ENCODE measurements at places on chromosomes 12 and 14.
A peak's percentile ranks its signal among the peaks of the same experiment; 100 is the strongest.

GRCh38 chr12:119178544-119179334 lies at the start of gene HSPB8:
TSS of gene HSPB8 (plus strand) at chr12:119178931. CDS start at chr12:119179313, 382 bp downstream.
- DNase-seq = no peak

DNA sequence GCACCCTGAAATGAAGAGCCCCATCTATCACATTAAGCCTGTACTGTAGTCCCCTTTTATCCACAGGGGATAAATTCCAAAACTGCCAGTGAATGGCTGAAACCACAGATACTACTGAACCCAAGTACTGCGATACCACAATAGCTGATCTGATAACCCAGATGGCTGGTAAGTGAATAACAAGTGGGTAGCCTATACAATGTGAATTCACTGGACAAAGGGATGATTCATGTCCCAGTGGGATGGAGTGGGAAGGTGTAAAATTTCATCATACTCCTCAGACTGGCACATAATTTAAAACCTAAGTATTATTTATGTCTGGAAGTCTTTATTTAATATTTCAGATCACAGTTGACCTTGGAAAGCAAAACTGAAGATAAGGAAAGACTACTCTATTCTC lies 201.3 kb downstream of the GPHN start:
- DNase-seq = no peak

DNA sequence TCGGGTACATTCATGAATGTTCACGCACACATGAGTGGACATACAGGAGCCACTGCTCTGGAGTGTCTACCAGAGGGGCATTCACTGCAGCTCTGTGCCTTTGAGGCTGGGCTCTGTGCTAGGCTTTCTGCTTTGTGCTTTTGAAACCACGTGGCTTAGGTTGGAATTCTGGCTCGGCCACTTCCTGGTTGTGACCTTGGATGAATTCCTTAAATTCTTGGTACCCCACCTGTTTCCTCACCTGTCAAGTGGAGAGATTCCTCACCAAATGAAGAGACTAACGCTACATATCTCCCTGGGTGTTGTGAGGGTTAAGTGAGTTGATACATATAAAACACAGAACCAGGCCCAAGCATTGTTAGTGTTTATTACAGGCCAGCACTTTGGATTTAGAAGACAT lies 842.8 kb downstream of the VRK1 start:
- no peak for DNase-seq

DNA sequence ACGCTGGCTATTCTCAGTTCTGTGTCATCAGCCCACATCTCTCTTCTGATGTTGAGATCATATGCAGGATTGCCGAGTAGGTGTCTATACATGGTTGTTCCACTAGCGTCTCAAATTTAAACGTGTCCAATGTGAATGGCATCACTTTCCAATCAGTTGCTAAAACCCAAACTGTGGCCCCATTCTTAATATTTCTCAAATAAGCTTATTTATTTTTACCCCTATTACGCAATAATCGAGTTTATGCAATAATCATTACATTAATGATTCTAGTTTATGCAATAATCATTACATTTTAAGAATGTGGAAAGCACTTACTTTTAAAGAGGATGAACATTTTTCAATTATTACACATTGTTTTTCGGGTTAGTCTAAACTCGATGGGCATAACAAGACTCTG lies 47.8 kb downstream of the ACSS3 start:
- no peak for DNase-seq

DNA sequence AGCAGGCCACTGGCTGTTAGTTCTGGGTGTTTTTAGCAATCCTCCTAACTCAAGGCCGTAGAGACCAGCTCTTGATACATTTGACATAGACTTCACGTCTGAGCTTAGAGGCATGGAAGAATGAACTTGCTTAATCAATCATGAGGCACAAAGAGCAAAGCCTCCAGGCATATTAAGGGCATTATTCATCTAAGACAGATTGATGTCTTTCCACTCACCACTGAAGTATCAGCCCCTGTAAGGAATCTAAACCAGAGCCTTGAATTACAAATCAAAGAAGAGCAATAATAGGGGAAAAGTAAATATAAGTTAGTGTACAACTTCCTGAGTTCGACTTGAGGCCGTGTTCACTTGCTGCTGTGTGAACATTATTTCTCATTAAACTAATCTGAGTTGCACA lies 1470.7 kb downstream of the AACS start:
- DNase-seq = no peak

DNA sequence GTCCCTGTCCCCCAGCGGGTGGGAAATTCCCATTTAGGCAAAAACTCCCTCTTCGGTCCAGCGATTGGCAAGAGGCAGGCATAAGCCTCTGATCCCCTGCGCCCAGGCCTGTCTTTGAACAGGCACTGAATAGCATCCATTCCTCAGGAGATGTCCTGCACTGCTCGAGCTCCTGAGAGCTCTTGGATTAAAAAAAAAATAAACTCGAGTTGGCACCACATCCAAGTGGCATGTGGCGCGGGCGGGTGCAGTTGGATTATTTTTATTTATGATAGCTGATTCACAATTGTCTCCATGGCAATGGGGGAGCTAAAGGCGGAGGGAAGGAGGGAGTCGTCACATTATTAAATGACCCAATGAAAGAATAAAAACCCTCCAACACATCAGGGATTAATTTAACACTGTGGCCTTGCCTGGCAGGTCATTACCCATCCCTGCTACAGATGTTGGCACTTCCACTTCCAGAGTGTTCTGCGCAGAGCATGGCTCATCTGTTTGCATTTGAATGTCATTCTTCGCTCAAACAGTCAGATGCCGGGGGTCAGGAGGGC lies 207.2 kb downstream of the AACS start:
- DNase-seq = no peak

DNA sequence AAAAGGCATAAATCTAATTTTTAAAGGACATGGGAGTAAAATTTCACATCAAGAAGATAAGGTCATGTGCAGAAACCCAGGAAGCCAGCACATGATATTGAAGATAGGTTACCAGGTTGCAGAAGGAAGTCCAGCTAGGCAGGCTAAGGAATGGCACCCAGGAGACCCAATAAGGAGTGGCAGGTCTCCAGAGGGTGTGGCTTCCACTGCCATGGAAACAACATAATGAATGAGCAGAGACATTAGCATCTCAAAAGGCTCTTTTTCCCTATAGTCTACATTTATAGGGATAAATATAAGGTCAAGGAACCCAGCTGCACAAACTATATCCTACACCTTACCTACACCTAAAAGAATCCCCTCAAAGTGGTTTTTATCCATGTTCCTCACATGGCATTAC lies 275.9 kb downstream of the RPS29 start:
- DNase-seq = no peak

DNA sequence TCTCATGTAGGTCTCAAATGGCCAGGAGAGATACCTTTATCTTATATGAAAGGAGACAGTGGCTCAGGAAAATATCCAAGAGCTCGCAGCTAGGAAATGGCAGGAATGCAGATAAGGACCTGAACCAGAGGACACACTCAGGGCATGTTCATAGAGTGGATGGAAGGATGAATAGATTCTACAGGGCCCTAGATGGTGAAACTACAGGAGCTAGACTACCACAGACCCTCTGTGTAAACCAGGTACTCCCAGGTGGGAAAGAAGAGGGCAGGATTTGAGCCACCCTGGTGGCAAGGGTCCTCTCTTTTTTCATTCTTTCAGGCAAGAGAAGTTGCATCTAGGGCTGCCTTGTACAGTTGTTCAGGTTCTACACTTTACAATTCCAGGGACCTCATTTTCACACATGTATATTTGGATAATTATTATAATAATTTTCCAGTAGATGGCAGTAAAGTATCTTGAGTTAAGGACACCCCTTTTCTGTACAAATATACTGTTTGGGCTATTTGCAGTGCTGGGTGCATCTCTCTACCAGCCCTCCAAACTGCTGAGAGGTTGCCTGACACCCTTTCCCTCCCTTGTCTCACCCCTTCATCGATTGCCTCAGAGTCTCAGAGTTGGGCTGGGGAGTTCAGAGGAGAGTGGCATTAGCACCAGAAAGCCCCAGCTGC lies 10.5 kb upstream of the ZDHHC22 start:
- peak; percentile 22 for DNase-seq

DNA sequence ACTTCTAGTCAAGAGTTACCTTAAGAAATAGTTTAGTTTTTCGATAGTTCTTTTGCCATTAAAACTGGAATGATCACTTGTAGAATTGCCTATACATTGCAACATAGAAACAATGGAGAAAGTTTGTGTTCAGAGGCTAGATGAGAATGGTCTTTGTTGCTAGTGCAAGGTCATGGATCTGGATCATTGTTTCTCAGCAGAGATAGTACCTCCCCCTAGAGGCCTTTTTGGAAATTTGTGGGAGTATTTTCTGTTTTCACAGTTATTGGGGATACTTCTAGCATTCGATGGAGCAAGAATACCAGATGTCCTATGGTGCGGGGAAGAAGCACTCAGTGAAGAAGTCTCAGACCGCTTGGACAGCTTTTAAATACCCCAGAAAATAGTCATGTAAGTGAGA lies 138.8 kb upstream of the HMGA2 start:
- DNase-seq = no peak

GRCh38 chr14:37036669-37037341 lies 135.6 kb downstream of the SLC25A21 start:
- no peak for DNase-seq

- DNase-seq = no peak
Measured at GRCh38 chr14:96271421-96271762, 15.4 kb downstream of the BDKRB1 start.

- DNase-seq = no peak
Measured at GRCh38 chr12:12180575-12180974, 86.3 kb downstream of the LRP6 start.

DNA sequence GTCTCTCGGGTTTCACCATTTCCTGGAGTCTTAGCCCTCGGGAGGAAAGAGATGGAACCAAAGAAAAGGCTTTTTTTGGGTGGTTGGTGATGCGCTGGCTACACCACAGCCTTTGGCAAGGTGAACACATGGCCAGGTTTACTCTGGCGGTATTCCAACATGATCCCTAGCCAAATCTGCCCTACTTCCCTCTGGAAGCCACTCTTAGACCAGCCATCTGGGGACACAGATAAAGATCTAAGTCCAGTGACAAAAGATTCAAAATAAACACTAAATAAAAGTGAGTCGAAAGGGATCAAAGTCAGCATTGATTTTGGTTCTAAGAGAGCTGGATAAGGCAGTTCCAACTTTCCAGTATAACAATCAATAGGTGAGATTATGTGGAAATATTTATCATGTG lies 694.5 kb downstream of the VRK1 start:
- no peak for DNase-seq

- peak; percentile 4 for DNase-seq
Measured at GRCh38 chr12:108939594-108939993, 59.7 kb downstream of the DAO start.

DNA sequence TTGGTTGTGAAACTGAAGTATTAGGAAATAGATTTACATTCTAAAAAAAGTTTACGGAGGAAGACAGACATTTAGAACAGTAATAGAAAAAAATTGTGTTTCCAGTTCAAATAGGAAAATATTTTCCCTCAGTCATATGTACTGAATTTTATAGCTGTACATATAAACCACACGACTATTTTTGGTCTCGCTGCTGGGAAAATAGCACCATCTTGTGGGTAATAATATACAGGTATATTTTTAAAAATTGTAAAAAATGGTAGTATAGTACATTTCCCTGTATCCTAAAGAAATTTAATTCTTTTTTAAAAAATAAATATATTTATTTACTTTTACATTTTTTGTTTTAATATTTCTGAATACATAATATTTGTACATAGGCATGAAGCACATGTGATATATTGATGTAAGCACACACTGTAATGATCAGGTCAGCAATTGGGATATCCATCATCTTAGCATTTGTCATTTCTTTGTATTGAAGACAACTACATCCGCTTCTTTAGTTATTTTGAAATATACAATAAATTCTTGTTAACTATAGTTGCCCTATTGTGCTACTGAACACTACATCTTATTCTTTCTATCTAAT lies 168.6 kb downstream of the ALX1 start:
- no peak for DNase-seq

GRCh38 chr14:31429791-31430190 lies 9.4 kb upstream of the HEATR5A start:
- no peak for DNase-seq

- DNase-seq = no peak
Measured at GRCh38 chr12:39638840-39639239, 19.2 kb upstream of the ABCD2 start.

GRCh38 chr14:91374287-91374878 lies 43.2 kb downstream of the CCDC88C start:
- DNase-seq = no peak

GRCh38 chr12:6919588-6919987 lies 5.2 kb downstream of the ENO2 start:
- DNase-seq = no peak

DNA sequence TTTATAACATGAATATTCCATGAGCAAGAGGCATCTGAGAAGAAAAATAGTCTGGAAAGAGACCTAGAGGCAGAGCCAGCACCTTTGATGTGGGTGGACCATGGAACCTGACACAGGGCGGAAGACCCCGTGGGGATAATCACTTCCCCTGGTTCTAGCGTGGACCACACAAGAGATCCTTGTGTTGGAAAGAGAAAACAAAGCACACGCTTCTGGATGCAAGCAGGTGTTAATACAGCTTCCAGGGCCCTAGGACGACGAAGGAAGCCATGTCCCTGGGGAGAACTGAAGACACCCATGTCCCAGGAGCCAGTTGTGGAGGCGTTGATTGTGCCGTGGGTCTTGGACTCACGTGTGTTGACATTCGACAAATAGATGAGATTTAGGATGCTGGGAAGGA lies 102.9 kb downstream of the ADGRD1 start:
- DNase-seq = no peak

GRCh38 chr12:128458301-128458974 lies 191.5 kb downstream of the TMEM132C start:
- no peak for DNase-seq

DNA sequence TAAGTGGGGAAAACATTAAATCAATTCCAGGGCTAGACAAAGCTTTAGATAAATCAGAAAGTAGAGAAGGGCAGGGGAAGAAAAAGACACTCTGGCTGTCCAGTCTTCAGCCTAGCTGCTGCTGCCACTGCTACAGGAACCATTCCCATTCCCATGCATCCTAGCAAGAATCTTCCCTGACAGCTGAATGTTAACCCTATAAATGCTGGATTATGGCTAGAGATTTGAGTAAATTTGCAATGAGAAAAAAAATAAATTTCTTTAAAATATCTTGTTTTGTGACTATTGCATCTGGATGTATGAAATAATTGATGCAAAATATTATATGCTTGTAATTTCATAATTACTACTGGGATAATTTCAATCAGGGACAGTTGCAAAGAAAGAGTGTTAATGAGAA lies 15.0 kb upstream of the CDKN3 start:
- no peak for DNase-seq

- no peak for DNase-seq
Measured at GRCh38 chr14:21238823-21239518, 30.3 kb downstream of the HNRNPC start.

- no peak for DNase-seq
Measured at GRCh38 chr12:112238441-112238840, 113.1 kb downstream of the TRAFD1 start.

GRCh38 chr12:39157696-39158342 lies 252.4 kb upstream of the CPNE8 start:
- DNase-seq = no peak

- DNase-seq = no peak
Measured at GRCh38 chr12:11749943-11750690, 100.6 kb downstream of the ETV6 start.

Measured in immature natural killer cell (primary cell).